ENCODE measurements at places on chromosomes 11 and 22.

GRCh38 chr11:117146521-117146920 is 2.4 kb downstream of the PAFAH1B2 start:
- peak; percentile 60 for DNase-seq

DNA sequence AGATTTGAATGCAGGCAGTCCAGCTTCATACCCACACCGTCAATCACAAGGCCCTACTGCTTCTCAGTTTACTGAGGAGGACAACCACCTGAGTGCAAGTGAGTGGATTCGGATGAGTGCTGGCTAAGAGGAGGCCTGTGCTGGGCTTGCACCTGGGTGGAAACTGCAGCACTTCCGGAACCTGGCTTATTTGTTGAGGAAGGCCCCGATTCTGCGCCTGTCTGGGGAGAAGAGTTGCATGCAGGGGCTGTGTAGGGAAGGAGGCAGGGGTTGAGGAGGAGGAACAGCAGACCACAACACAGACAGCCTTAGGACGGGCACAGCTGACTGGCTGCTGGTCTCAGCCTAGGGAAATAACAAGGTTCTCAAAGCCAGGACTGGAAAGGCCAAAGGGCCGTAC is 20.8 kb downstream of the ABTB2 start:
- DNase-seq = no peak

GRCh38 chr11:108891909-108892511 is 227.1 kb downstream of the DDX10 start:
- no peak for DNase-seq

GRCh38 chr11:43367382-43368178 is 8.9 kb downstream of the TTC17 start:
- no peak for DNase-seq

GRCh38 chr22:47446331-47446730 is 683.9 kb downstream of the TBC1D22A start:
- DNase-seq = no peak

DNA sequence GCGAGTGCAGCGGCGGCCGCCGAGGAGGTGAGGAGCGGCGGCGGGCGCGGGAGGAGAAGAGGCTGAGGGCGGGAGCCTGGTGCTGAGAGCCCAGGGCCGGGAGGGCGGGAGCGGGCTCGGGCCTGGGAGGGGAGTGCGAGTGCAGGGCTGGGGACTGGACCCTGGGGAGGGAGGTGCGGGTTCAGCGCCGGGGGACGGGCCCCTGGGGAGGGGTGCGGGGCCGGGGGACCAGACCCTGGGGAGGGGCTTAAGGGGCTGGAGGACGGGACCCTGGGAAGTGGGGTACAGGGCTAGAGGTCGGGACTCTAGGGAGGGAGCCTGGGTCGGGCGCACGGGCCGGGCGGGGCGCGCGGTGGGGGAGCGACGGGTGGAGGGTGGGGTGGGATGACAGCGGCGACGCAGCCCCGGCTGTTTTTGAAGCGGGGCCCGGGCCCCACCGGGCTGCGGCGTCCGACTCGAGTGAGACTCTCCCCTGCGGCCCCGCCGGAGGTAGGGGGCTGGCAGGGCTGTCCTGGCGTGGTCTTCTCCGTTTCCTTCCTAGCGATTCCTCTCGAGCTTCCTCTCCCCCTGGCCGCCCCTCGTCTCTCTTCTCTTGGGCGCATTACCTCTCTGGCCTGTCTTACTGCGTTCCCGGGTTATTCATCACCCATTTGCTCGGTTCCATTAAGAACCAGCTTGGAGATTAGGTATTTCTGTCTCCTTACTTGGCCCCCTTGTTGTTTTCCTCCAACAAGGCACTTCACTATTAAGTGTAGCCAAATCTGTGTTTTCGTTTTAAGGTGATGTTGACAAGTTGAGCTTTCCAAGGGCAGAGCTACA is 754 bp downstream of the NUP50 start:
- DNase-seq = peak; percentile 23

DNA sequence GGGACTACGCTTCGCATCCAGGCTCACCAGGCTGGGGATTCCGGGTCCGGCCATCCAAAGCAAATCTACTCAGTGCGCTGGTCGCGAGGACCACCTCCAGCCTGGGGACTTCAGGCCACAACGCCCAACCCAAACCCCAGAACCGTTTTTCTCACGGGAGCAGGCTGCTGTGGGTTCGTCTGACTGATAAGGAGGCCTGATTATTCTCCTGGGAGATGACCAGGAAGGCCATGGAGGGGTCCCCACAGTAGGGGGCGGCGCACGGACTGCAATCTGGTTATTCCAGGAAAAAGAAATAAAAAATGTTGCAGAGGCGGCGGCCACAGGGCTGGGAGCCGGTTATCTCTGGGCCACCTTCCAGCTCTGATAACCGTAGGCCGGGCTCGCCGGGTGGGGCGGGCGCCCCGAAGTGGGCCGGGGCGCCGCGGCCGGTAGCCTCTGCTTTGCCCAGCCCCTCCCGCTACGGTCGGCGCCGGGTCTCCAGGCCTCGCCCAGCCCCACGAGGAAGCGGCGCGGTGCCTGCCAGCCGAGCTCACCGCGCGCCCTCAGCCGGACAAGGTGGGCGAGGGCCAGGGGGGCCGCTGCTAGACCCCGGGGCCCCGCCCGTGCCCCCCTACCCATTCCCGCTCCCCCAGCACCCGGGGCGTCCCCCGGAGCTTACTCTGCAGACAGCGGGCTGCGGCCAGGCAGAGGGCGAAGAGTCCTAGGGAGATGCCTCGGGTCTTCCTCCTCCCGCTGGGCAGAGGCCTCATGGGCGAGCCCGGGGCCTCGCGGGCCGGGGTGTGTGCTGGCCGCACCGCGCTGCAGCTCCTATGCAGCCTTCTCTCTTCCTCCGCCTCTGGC is 446 bp downstream of the VSTM5 start:
- peak; percentile 30 for DNase-seq

GRCh38 chr11:37704791-37705190 is 1106.8 kb upstream of the RAG2 start:
- no peak for DNase-seq

DNA sequence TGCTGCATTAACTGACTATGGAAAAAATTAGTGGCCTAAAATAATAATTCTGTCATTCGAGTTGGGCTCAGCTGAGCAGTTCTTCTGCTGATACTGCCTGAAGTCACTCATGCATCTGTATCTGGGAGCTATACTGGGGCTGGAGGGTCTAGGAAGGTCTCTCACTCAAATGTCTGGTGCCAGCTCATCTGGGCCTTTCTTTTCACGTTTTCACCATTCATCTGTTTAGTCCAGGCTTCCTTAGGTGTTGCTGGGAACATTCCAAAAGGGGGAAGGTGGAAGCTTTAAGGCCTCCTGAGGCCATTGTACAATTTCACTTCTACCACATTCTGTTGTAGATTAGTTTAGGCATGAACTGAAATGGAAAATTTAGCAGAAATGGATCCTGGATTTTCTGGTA is 28.0 kb downstream of the YAP1 start:
- peak; percentile 22 for DNase-seq
